ENCODE measurements at places on chromosomes 12 and 14.
A peak's percentile ranks its signal among the peaks of the same experiment; 100 is the strongest.

DNA sequence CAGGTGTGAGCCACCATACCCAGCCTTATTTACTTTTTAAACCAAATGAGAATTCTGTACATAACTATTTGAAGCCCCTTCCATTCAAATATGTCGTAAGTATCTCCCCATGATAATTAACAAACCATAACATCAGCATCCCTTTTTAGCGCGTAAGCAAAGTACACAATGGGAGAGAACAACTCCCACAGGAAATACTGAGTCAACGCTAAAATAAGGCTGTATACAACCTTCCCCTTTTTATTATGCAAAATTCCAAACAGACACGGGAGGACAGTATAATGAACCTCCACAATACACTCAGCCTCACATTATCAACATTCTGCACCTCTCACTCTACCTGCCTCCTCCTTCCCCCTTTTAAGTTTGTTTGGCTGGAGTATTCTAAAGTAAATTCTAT lies 73.5 kb downstream of the CCDC88C start:
- DNase-seq, result no peak

DNA sequence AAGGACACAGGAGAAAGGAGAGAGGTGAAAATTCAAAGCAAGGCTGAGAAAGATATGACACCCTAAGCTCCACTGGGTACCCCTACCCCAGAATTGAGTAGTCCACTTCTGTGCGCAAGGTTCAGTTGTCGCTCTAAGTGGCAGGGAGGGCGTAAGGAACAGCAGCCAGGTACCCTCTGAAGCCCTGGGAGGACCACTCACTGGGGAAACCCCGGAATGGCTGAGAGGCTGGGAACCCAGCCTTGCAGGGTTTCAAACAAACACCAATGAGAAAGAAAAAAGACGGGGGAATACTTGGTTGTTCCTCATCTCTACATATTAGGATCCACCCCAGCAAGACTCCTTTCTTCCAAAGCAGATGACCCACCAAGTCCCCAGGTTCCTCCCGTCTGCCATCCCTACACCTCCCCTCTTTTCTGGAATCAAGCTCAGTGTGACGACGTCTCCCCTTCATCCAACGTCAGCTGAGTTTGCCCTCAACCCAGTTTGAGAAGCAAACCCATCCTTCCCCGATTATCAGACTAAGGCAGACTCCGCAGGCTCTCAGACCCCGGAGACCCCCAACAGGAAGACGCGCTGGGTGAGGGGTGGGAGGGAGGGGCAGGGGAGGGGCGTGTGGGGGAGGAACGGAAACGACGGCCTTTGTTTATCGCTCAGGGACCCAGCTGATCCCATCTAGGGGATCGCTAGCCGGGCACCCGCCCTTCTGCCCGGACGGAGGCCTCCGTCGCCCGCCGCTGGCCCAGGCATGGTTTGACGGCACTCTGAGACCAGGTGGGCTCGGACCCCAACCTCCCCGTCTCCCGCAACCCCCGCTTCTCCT lies 795 bp downstream of the LMBR1L start:
- DNase-seq, result no peak

GRCh38 chr12:128852026-128852698 lies 1.1 kb upstream of the GLT1D1 start:
- no peak for DNase-seq

DNA sequence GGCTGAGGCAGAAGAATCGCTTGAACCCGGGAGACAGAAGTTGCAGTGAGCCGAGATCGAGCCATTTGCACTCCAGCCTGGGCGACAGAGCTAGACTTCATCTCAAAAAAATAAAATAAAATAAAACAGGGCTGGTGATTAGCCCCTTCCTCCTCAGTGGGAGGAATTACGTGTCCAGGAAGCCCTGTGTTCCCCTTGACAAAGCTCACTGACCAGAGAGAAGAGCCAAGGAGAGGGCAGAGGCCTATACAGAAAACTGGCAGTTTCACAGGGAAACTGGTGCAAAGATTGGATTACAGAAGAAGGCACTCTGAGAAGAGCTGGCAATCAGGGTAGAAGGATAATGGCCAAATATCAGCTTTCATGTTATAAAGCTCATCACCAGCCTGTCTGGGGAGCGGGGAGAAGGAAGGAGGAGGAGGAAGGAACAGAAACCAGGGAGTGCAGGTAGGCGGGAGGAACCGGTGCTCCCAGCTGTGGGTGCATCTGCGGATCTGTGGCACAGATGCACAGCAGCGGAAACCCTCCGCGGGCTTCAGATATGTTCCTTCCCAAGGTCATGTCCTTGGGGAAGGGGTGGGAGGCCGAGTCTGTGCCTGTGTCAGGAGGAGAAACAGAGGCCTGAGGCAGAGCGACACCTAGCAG lies 6.7 kb downstream of the RAB15 start:
- no peak for DNase-seq

DNA sequence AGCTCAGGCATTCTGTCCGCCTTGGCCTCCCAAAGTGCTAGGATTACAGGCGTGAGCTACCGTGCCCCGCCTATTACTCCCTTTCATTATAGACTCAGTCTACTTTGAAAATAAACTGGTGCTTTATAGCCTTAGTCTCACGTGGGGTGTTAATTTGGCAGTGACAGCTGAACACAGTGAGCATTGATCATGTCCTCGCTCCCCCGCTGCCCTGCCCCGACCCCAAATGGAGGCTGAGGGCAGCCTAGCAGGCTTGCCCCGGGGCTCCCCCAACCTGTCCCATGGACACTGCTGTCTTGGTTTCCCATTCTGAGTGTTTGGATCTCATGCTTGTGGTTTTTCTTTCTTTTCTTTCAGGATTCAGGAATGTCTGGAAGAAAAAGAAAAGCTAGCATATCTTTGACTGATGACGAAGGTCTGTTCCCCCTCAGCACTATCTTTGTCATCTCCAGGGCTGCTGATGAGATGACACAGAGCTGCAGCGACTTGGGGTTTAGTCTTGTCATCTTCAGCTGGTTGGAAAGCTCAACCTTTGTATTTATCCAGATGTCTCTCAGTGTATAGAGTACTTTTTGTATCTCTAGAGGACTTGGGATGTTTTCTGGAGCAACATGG lies 42.2 kb downstream of the EP400 start:
- no peak for DNase-seq

DNA sequence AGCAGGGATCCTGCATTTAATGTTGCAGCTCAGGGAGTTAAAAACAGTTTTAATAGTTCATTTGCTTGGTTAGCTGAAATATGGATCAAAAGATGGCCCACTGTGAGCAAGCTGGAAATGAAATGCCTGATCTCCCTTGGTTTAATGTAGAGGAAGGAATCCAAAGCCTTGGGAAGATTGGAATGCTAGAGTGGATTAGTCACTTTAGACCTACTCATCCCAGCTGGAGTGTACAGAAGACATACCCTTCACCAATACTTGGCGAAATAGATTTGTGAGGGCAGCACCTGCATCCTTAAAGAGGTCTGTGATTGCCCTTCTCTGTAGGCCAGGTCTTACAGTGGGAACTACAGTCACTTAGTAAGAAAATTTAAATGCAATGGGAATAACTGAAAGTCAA lies 58.0 kb upstream of the KRAS start:
- DNase-seq, result no peak

DNA sequence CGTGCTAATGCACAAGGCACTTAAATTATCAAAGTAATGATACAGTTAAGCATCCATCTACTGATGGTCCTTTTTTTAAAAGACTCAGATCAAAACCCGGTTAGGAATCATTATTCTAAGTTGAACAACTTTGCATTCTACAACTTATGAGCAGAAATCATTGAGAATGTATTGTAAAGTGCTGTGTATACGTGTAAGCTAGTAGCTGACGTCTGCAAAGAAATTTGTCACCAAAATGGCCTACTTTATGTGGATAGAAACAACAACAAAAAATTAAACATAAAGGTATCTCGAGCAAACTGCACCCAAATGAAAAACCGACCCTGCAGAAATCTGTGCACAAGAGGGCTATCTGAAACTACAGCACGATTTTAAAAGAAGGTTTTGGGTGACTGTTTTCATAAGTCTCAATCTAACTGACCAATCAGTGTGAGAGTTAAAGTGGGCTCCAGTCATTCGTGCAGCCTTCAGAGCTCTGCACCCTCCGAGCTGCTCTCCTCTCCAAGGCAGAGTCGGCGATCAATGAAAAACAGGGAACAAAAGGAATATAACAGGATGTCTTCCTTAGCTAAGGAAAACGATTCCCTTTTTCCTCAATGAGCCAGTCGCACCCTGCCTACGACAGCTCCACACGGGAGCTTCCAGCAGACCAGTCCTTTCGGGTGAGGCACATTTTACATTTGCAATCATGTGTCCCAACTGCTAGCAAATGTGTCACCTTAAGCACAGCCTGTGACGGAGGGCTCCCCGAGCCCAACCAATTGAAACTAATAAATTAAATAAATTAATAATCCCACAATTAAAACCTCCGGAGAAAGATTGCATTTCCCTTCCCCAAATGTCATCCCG lies 200.7 kb upstream of the FOXN3 start:
- peak; percentile 59 for DNase-seq

DNA sequence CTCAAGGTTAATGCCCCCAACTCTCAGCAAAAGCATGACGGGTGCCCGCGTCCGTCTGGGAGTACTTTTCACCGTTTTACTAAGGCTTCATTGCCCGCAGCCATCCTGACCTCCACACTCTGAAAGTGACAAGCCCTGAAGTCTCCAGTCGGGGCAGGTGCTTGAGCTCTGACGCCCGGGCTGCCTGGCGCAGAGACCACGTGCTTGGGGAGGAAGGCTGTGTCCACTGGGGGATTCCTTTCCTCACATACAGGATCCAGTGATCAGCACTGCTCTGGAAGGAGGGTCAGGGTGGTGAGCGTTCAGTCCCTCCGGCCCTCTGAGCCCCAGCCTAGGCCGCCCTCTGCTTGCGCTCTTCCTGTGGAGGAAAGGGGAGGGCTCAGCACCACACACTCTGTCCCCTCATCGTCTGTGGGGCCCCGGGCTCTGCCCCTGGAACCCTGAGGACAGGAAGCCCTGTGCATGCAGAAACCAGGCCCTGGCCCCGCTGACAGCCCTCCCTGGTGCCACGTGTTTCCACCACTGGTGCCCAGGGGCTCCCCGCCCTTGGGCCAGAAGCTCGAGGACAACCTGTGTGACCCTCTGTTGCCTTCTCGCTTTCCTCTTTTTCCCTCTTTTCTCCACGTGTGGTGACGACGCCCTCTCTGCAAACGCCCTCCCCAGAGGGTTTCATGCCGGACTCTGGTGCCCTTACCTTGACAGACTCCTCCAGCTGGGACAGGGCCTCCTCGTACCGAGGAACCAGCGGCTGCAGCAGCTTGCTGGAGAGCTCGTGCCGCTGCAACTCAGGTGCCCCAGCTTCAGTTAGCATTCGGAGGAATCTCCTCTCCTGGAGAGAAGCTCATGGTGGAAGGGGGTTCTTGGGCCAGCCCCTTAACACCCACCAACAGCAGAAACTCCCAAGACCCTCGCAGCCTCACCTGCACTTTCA lies 4.9 kb downstream of the DDX51 start:
- DNase-seq, result no peak

- no peak for DNase-seq
Observed at GRCh38 chr12:52168019-52168717, 23.6 kb downstream of the KRT80 start.

- DNase-seq, result no peak
Observed at GRCh38 chr12:58656254-58657009, 263.9 kb downstream of the LRIG3 start.

DNA sequence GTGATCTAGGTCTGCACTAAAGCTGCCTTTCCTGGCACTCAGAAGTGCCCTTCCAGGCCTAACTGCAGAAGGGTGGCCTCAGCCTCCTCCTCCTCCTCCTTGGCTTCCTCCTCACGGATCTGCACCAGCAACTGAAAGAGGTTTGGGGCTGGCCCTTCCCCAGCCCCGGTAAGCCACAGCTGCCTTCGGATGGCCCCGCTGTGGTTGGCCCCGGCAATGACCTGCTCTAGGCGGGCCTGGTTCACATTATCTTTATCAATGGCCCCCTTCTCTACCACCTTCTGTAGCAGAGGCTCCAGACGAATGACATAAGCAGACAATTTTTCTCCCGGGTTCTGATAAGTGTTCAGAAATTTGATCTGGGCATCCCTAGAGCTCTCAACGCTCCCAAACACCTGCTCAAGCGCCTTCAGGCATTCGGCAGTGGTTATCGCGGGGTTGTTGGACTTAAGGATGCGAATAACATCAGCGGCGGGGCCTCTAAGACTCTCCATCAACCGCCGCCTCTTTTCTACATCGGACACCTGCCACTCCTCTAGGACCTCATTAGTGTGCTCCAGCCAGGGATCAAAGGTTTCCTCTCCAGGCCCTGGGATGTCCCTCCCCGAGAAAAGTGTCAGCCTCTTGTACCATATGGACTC lies 1.5 kb downstream of the PNMA1 start:
- DNase-seq, result no peak

DNA sequence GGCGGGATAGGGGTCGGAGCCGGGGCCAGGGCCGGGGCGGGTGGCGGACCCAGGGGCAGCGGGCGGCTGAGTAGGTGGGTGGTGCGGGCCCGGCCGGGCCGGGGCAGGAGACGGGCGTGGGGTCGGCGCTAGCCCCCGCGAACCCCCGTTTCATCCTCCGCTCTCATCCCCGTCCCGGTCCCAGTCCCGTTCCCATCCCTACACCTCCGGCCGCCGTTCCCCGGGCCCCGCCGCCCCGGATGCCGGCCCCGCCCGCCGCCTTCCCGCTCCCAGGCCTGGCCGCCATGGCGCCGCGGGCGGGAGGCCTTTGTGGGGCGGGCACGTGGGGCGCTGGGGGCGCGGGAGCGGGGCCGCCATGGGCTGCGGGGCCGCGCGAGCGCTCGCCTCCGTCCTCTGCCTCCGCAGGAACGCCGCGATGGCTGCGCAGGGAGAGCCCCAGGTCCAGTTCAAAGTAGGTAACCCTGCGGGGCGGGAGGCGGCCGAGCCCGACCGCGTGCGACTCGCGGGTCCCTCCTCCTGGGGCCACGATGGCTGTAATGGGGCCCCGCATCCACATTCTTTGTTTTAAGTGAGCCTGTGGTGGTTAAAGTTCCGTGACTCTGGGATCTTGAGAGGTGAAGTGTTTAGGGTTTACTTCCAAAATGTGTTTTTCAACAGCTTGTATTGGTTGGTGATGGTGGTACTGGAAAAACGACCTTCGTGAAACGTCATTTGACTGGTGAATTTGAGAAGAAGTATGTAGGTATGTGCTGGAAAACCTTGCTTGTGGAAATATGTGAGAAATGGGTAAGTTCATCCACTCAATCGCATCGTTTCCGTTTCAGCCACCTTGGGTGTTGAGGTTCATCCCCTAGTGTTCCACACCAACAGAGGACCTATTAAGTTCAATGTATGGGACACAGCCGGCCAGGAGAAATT lies 572 bp downstream of the RAN start:
- DNase-seq, result peak; percentile 63

GRCh38 chr12:80186727-80187217 lies 87.4 kb downstream of the OTOGL start:
- DNase-seq, result peak; percentile 15
